ENCODE measurements at places on chromosomes 3 and 15.

- DNase-seq = peak; percentile 52
Observed at GRCh38 chr3:53161820-53162671, 1.0 kb downstream of the PRKCD start.

DNA sequence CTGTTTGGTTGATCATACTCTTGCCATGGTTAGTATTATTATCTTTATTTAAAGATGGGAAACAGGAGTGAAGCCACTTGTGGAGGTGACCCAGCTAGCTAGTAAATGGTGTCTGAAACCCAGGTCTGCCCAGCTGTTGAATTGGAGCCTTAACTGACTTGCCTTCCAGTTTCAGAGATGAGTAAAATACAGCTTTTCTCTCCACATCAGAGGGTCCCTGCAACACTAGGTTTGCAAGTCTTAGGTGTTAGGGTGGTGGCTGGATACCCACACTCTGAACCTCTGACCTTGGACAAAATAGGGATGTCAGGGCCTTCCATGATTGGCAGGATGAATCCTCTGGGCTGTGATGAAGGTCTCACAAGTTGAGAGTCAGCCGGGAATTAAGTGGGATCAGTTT is 4.1 kb downstream of the FLNB start:
- DNase-seq = no peak

DNA sequence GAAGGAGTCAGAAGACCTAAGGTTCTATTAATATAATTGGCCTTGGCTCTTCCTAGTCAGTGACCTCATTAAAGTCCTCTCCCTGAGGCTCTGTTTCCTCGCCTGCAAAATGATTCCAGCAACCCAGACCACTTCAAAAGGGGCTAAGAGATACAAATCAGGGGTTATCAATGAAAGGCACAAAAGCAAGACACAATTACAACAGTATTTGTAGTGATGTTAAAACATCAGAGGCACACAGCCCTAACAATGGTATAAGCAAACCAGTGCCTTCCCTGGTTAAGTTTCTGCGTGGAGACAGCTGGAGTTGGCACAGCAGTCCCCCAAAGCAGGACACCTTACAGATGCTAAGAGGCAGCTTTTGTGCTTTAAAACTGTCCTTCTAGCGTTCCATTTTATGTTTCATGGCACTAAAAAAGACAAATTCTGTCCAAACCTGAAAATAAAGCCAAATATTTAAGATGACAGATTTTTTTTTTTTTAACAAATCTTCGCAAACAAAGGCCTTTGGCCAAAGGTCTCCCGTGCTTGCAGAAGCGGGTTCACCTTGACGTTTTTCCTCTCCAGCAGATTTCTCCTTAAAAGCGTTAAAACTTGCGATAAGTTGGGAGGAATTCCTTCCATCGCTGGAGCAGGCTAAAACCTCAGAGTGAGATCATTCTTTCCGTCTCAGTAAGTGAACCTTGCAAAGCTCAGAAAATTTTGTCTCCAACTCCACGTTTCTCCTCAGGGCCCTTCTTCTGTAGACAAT is 999 bp downstream of the ZNF280D start:
- DNase-seq = no peak

DNA sequence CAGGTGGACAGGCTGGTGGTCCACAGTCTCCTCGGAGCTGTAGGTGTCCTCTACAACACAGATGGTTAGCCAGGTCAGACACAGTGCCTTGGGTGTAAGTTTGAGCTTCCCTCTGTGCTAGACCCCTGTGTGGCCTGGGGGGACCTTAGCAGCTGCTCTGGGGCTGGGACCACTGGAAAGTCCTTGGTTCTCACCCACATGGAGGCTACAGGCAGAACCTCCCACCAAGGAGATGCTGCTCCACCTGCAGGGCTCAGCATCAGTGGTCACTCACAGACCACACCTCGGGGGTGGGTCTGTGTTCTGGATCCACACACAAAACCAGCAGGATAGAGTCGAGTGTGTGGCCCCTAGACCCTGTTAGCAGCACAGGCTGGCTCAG is 8.4 kb downstream of the RASL12 start:
- no peak for DNase-seq

DNA sequence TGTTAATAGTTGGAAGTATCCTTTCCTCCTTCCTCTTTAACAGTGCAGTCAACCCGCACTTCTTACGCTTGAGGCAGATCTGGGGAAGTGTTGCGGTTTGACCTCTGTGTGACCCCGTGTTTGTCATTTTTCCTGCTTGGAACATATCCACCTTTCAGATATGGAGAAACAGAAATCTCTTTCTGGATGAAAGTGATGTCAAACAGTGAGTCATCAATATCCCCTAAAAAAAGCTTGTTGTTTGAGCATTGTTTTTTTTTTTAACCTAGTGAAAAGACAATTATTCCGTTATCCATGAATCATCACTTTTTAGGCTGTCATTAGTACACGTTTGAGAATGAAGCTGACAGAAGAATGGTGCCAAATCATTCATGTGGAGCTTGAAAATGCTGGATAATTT is 293.7 kb downstream of the ARPP21 start:
- DNase-seq = no peak

DNA sequence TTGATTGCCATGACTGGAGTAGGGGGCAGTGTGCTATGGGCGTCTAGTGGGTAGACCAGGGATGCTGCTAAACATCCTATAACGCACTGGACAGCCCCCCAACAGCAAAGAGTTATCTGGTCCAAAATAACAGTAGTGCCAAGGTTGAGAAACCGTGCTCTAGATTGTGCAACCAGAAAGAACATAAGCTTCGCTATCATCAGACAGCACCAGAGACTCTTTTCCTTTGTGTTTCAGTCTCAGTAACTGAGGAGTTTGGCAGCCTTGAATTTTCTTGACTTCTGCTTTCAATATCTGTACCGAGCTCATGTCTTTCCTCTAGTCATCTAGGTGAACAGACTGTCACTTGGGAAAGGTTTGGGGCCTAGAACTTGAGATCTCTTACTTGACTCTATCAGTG is 8.8 kb downstream of the ARID3B start:
- no peak for DNase-seq

- peak; percentile 64 for DNase-seq
Observed at GRCh38 chr3:187807086-187807862, 62.0 kb upstream of the BCL6 start.

GRCh38 chr3:194682189-194682693 is 3.4 kb upstream of the FAM43A start:
- no peak for DNase-seq

- no peak for DNase-seq
Observed at GRCh38 chr15:39511000-39511915, 69.6 kb upstream of the THBS1 start.

GRCh38 chr3:141051443-141052200 is 475 bp downstream of the SPSB4 start:
- DNase-seq = no peak

- DNase-seq = no peak
Observed at GRCh38 chr15:49075881-49076280, 29.6 kb upstream of the SECISBP2L start.

- no peak for DNase-seq
Observed at GRCh38 chr15:58773024-58773423, 1.9 kb downstream of the MINDY2 start.

GRCh38 chr3:188573291-188573940 is 419.5 kb downstream of the LPP start:
- DNase-seq = no peak
